ENCODE measurements at places on chromosomes 5 and 9.

GRCh38 chr5:123987956-123988355 is 476.0 kb downstream of the CSNK1G3 start:
- DNase-seq: no peak

GRCh38 chr5:149062371-149063016 is 368 bp downstream of the SH3TC2 start:
- DNase-seq: no peak

DNA sequence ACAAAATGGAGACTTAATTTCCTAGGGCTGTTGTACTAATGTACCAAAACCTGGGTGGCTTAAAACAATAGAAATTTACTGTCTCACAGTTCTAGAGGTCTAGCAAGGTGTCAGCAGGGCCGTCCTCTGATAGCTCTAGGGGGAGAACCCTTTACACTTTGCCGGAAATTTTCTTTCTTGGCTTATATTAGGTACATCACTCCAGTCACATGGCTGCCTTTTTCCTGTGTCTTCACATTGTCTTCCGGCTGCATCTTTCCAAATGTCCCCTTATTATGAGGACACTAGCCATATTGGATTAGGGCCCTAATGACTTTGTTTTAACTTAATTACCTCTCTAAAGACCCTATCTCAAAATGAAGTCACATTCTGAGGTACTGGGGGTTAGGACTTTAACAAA is 5.8 kb downstream of the UHRF2 start:
- DNase-seq: no peak

DNA sequence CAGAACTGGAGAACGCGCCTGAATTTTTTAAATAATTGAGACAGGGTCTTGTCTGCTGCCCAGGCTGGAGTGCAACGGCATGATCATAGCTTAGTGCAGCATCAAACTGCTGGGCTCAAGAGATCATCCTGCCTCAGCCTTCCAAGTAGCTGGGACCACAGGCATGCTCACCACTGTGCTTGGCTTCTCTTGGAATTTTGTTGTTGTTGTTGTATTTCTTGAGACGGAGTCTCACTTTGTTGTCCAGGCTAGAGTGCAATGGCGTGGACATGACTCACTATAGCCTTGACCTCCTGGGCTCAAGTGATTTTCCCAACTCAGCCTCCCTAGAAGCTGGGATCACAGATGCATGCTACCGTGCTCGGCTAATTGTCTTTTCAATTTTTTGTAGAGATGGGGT is 58.4 kb upstream of the DAB2IP start:
- no peak for DNase-seq

DNA sequence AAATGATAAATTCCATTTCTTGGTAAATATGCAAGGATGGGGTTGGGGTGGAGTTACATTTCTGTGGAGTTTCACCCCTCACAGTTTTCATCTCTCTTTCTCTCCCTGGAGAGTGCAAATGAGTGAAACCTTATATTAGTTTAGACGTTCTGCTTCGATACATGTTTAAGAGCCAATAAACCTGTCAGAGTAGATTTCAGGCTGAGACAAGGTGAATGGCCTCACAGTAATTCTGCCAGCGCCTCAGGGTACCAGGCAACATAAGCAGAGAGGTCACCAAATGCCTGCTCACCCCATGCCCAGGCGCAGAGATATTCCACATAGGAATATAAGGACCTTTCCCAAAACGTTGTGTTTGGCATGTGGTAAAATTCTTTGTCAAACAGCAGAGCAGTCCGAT is 154.9 kb upstream of the VLDLR start:
- no peak for DNase-seq

Data from activated CD8-positive, alpha-beta memory T cell treated with anti-CD3 and anti-CD28 coated beads for 4 hours (primary cell).